EL (cell line): ENCODE measurements at places on chromosomes 3 and 15.

DNA sequence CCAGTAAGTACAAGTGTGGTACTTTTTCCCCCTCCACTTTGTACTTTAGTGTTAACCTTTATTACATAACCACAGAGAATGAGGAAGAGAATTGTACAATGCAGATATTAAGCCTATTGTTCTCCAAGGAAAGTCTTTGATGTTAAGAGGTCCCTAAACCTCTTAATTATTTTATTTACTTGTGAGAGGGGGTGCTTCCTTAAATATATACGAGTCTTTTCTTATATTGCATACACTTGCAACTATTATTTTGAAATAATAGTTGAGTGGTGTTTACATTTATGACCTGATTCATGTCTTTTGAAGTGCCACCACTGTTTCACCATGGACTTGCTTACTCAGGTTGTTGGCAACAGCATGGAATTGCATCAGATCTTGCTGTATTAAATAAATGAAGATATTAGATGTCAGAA is 10.1 kb downstream of the USP3 start:
- DNase-seq: peak; percentile 58

DNA sequence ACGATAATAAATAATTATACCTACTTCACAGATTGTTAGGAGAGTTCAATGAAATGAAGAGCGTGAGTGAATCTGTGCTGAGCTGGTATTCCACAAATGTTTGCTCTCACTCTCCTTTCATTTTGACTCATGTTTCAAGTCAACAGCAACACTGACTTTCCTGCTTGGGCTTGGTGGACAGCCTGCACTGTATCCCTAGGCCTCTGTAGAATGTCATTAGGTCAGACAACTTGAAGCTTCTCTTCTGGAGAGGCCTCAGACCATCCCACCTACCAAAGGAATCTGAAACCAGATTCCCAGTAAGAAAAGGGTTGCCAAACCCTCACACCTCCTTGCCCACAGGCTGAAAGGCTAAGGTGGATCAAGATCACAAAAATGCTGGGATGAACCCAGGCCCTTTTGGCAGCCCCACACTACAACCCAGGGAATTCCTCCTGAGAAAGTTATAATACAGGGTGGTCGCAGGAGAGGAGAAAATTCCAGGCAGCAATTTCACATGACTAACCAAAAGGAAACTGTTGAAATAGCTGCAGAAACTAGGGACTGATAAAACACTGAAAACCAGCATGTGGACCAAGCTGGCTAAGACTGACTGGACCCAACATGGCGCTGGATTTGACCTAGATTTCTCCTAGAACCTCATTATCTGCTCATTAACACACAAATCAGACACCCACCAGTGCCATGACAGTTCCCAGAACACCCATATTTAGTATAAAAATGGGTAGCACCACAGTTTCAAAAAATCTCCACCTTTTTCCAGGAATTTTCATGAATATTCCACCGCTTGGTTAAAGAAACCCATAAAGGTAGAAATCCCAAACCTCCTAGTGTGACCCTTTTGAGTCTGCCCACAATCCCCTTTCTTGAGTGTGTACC is 57.0 kb upstream of the ZNF148 start:
- DNase-seq: peak; percentile 25

DNA sequence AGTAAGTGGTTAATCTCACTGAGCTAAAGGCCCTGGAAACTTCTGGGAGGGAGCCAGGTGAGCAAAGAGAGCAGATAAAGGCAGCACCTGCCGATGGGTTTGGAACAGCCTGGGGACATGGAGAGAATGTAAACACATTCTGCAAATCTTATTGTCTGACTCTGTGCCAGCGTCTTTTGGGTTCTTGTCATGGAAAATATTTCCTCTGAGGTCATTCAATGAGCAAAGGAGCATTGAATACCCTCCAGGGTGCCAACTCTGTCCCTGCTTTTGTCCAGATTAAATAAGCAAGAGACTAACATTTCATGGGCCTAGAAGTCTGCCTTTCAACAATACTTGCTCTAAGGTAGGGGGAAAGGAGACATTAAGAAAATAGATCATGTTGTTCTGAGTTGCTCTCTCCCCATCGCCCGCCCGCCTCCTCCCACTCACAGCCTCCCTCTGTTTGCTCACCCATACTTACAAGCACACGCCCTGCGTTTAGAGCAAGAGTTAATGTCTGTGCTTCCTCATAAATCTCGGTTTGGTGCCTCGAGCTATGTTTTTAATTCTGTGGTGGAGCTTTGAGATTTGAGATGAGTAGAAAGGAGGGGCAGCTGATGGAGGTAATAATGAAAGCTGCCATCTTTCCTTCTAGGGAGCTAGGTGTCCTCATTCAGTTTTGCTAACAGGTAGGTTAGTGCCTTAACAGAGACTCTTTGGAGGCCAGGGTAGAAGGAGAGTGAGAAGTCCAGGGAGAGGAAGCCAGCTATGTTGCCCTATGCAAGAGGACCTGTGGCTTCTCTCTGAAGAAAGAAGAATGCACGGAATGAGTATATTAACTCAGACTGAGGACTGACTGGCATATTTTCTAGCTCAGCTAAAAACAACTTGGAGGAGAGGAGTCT is 132.9 kb downstream of the TPRG1 start:
- peak; percentile 58 for DNase-seq

DNA sequence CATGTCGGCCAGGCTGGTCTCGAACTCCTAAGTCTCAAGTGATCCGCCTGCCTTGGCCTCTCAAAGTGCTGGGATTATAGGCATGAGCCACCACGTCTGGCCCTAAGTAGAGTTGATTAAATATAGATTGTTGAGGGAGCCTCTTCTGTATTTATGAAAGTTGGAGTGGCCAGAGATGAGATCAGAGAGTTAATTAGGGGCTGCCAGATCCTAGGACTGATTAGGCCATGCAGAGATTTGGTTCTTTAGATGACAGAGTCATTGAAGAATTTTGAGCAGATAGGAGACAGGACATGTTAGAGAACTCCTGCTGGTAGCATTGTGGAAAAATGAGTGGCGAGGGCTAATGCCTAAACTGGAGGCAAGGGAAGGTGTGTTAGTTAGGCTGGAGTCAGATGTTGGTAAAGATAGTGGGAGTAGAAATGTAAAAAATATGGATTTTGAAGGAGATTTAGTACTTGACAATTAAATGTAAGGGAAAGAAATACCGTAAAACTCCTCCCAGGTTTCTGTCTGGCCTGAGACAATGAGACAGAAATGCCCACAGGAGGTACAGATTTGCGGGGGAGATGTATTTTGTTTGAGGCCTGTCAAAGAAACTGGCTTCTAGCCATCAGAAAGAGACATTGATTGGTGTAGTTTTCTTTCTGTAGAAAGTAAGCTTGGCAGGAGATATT is 23.4 kb downstream of the SACM1L start:
- peak; percentile 68 for DNase-seq

DNA sequence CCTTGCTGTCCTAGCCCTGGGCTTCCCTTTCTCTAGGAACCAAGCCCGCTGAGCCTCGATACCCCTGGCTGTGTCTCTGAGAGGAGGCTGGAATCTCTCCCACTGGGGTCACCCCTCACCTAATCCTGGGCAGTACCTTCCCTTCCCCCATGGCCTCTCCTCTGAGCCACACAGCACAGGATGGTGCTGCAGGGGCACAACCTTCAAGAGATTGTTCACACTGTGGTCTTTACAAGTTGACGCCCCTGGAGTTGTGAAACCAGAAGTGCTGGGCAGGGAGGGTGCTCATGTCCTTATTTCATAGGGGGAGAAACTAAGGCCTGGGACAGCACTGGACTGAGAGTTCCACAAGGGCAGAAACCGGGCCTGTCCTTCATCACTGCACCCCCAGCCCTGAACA is 70.9 kb upstream of the TMEM115 start:
- DNase-seq: no peak

DNA sequence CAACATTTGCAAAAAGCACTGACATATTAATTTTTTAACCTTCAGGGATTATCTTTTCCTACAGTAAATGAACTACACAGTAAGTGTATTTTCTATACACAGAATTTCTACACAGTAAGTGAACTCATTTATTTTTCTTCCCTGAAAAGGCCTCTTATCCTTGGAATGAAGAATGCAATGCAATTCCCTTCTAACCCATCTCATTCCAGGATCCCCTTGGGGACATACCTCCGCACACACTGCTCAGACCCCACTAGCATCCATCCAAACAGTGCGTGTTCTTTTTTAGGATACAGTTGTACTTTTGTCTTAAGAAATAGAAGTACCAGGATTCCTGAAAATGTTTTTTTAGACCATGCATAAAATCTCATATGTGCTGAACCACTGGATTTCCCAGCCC is 152.8 kb downstream of the UACA start:
- DNase-seq: no peak

DNA sequence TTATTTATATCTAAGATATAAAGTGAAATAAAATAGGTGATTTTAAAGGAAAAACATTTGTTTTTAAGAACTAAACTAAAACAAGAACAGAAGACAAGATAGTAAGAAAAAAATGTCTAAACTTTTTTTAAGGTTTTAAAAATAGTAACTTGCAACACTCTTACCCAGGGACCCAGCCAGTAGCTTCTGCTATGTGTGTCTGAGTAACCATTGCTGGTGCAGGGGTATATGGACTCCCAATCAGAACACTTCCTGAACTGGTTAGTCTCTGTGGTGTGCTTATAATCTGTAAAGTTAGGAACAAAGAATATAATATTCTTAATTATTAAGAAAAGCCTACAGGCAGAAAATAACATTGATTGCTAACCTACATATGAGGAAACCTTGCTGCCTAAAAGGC is 118.4 kb downstream of the ATP1B3 start:
- no peak for DNase-seq

DNA sequence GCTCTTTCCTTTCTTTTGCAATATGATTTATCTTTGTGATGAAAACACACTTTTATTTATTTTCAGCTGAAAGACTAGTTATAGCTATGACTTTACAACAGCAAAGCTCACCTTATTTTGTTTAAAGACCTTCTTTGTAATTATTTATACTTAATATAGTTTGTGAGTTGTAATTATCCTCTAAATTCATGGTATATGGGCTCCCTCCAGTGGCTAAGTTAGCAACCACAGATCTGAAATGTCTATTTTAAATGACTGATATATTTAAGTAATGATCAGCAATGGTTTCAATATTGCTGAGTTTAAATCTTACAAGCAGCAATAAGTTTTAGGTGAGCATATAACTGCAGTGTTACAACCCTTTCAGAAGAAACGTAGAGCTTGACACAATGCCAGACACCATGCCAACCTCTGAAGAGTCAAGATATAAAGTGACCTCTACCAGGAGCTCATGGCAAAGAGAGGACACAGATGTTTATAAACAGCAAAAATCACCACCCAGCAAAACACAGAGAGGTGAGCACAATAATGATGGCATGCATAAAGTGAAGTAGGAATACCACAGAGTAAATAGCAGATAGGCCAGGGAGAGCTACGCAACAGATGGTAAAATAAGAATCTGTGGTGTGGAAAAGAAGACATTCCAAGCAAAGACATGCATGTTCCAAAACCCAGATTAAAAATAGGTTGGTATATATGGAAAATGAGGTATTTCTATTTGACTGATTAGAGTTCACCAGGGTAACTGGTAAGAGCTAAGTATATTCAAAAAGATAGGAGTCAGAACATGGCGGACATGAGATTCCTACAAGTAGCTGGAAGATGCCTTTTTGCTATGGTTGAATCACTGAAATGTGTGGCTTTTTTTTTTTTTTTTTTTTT is 143.7 kb upstream of the ZNF385D start:
- peak; percentile 17 for DNase-seq

DNA sequence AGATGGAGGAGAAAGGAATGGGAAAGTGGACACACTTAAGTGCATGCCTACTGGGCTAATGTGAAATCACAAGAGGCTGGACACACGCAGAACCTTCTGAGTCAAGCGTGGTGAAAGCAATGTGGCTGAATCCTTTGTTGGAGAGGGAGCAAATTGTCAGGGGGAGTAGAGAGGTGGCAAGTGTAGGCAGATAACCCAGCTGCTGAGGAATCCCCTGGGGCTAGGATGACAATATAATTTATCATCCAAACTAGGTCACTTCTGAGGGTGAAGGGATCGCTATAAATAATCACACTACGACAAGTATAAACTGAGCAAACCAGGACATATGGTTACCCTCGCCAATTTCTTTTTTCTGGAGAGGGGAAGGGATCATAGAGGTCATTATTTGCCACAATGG is 28.7 kb downstream of the TAMM41 start:
- peak; percentile 82 for DNase-seq

DNA sequence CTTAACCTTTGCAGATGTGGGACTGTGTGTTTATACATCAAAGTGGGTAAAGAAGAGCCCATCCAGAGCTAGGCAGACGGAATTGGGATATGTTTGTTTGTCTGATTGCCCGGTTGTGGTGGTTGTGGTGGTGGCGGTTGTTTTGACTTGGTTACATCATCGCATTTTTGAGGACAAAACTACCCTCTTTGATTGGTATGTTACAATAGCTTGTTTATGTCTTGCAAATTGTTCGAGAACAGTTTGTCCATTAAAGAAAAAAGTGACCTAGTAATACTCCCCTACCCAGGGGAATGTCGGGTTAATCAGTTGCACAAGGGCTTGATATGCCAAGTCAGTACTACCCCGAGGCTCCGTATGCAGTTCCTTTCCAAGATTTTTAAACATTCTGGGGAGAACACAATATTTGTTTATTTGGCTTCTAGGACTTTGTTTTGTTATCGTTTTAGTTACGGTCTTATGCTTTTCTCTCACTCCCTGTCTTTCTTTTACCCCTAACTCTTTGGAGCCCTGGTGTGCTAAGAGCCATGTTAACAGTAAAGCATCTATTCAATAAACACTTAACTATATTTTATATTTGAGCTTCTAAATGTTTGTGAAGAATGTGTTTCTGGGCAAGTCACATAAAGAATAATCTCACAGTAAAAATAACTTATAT is 315.4 kb downstream of the LPP start:
- DNase-seq: no peak

- DNase-seq: peak; percentile 50
Measured at GRCh38 chr3:17070161-17070959, 185.6 kb downstream of the PLCL2 start.

- DNase-seq: no peak
Measured at GRCh38 chr3:75248974-75249373, 415.2 kb upstream of the FRG2C start.

GRCh38 chr3:53255775-53256703 is at the start of gene TKT:
TKT (minus strand) TSS chr3:53256022; CDS start chr3:53255942, 80 bp downstream.
- DNase-seq: peak; percentile 85

- no peak for DNase-seq
Measured at GRCh38 chr3:130384476-130385025, 39.1 kb downstream of the COL6A5 start.

GRCh38 chr3:134300520-134300919 is 49.9 kb upstream of the RYK start:
- DNase-seq: no peak

GRCh38 chr3:140373234-140373633 is 304.6 kb upstream of the TRIM42 start:
- no peak for DNase-seq

DNA sequence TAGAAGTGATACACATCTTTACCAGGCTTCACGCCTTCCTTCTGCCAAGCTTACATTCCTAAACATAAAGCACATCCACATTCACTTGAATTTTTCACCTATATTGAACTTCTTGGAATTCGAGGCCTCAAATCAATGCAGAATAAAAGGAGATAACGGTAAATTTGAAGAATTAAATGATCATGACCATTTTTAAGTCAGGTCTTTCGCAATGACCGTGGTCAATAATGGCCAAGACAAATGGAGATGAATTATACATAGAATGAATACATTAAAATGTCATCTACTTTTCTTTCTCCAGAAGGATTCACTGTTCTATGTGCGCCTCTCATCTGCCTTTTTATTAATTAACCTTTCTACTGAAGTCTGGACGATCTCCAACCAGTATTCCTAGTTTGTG is 5.3 kb upstream of the GOLGA8A start:
- no peak for DNase-seq
